DMS53 (cell line): ENCODE measurements at places on chromosomes 2 and 18.
A peak's percentile ranks its signal among the peaks of the same experiment; 100 is the strongest.

GRCh38 chr2:202541137-202541536 is 93.6 kb upstream of the FAM117B start:
- no peak for DNase-seq

DNA sequence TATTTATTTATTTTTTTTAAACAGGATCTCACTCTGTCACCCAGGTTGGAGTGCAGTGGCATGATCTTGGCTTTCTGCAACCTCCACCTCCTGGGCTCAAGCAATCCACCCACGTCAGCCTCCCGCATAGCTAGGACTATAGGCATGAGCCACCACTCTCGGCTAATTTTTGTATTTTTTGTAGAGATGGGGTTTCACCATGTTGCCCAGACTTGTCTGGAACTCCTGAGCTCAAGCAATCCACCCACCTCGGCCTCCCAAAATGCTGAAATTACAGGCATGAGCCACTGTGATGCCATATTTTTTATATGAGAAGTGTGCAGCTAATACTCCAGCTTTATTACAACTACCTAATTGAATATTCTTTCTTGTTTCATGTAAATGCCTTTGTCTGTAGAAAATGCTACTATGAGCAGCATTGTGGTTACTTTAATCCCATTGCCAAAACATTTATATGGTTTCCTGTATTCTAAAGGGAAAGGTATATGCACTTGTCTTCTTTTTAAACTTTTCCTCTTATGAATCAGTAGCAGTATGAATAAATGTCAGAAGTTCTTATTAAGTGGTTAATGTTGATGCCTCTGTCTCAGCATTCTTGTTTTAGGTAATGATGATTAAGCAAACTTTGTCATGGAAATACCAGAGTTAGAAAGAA is 9.5 kb upstream of the BCL2L11 start:
- DNase-seq, result no peak

DNA sequence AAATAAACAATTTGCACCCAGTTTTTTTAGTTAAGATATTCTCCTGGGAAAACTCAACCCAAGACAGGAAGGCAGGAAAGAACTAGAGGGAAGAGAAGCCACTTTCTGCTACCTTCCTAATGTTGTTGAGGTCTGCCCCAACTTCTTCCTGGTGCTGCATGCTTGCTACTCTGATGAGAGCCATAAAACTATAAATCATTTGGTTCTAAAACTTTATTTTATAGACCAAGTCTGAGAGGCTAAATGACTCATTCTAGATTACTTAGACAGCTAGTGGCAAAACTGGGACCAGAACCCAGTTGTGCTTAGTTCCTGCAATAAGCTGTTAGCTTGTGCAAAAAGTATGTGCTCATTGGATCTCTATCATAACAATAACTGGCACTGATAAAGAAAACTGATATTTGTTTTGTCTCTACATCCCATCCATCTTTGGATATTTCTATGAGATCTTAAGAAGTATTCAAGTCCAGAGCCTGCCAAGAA is 344.9 kb upstream of the SLC14A2 start:
- no peak for DNase-seq

GRCh38 chr2:19751631-19752030 is 150.2 kb downstream of the TTC32 start:
- DNase-seq, result no peak

GRCh38 chr2:212548455-212548819 is 9.8 kb upstream of the ERBB4 start:
- peak; percentile 54 for DNase-seq

- no peak for DNase-seq
Observed at GRCh38 chr2:178365116-178365515, 85.9 kb downstream of the PRKRA start.

GRCh38 chr2:239315308-239315707 is 85.5 kb downstream of the HDAC4 start:
- DNase-seq, result no peak

- no peak for DNase-seq
Observed at GRCh38 chr2:56127463-56128152, 56.2 kb upstream of the CCDC85A start.

DNA sequence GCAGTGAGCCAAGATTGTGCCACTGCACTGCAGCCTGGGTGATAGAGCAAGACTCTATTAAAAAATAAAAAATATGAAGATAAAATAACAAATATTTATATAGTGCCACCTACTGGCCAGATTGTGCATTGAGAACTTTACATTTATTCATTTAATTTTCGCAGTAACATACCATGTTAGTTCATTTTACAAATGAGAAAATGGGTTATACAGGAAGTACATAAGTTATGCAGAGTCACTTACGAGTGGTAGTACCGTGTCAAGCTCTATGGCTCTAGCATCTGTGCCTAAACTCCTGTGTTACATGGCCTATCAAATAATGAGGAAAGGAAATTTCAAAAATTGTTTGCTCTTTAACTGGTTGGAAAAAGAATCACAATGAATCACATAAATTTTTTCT is 27.9 kb downstream of the RIF1 start:
- peak; percentile 0 for DNase-seq

DNA sequence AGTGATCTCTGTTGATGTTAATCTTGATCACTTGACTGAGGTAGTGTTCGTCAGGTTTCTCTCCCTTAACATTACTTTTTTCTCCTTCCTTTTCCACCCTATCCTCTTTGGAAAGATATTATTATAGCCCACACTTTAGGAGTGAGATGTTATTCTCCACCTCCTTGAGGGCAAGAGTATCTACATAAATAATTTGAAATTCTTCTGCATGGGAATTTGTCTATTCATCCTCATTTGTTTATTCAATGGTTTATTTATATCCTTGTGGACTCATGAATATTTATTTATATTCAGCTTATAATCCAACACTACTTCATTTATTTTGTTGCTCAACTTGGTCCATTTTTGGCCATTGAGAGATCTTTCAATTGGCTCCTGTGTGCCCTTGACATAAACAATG is 750.4 kb downstream of the EPHA4 start:
- no peak for DNase-seq

- DNase-seq, result no peak
Observed at GRCh38 chr2:119679526-119679837, 481 bp downstream of the TMEM177 start.

DNA sequence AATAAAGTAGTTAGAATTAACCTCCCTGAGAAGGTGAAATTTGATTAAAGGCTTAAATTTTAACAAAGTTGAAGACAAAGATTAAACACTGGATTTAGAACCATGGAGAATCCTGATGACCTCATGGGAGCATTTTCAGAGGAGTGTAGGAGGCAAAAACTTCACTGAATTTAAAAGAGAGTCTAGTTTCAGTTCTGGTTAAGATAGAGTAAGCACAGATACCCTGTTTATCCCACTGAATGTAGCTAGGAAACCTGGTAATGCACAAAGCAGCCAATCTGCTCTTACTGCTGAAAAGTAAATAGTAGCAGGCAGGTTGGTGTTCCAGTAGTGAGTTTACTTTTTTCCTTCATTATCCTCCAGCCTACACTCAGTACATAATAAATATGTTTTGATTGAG is 654.9 kb upstream of the SYT4 start:
- DNase-seq, result peak; percentile 92

DNA sequence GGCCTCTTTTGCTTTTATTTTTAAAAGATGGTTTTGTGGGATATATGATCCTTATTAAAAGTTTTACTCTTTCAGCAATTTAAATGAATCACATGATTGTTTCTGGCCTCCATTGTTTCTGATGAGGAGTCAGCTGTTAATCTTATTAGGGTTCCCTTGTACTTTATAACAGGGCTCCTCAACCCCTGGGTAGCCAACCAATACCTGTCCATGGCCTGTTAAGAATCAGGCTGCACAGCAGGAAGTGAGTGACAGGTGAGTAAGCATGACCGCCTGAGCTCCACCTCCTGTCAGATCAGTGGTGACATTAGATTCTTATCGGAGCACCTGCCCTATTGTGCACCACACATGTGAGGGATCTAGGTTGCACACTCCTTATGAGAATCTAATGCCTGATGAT is 45.1 kb upstream of the FAM98A start:
- peak; percentile 72 for DNase-seq

DNA sequence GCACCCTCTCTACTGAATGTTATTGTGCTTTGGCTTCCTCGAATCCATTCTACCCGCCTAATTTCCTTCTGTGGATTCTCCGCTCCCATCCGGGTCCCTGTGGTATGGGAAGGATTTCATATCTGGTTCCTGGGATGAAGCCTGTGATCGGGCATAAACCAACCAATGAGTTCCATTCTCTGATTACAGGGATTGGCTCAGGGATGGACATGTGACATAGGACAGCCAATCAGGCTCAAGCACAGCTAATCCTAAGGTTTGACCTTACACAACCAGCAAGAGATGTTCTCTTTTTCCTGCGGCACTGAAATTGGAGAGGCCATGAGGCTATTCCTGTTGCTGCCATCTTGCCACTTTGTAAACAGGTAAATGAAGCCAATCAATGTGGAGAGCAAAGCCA is 168.1 kb upstream of the SMAD2 start:
- no peak for DNase-seq

GRCh38 chr2:36413218-36413617 is 57.6 kb downstream of the CRIM1 start:
- DNase-seq, result no peak

DNA sequence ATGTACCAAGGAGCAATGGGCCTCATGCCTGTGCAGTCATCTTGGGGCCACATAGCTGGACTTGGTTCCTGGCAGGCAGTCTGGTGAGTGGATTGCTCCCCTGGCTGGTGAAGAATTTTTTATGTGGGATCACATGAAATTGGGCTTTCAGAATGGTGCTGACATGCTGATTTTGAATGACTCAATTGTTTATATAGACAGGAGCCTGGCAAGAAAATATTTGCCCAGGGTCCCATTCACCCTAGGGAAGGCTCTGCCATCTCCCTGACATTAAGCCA is 266.9 kb downstream of the DYSF start:
- DNase-seq, result no peak

- no peak for DNase-seq
Observed at GRCh38 chr2:174202188-174202587, 46.1 kb downstream of the OLA1 start.

DNA sequence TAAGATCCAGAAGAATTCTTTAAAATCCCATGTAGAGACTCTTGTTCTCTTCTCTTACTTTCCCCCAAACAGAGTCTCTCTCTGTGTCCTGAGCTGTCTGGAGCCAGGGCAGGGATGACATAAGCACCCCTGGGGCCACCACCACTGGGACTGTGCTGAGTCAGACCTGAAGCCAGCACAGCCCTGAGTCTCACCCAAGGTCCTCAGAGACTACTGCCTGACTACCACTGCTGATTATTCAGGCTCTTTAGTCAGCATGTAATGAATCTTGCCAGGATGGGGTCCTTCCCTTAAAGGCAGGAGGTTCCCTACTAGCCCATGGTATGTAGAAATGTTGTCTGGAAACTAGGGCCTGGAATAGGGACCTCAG is 34.9 kb upstream of the DYNC1I2 start:
- DNase-seq, result no peak

DNA sequence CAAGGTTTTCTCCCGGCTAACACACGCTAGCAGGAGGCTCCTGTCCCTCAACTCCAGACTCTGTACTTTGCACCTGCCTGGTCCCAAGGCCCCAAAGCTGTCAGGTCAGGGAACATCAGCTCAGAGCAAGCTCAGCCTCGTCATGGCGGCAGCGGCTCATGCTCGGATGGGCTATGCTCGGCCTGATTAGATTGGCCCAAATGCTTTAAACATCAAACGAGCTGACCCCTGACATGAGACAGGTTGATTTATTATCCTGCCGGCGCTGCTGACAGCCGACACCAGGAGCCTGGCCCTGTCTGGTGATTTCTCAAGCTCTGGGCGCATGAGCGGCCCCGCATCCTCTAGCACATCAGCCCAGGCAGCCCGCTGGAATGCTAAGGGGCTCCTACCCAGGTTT is 436.4 kb downstream of the EIPR1 start:
- DNase-seq, result no peak

DNA sequence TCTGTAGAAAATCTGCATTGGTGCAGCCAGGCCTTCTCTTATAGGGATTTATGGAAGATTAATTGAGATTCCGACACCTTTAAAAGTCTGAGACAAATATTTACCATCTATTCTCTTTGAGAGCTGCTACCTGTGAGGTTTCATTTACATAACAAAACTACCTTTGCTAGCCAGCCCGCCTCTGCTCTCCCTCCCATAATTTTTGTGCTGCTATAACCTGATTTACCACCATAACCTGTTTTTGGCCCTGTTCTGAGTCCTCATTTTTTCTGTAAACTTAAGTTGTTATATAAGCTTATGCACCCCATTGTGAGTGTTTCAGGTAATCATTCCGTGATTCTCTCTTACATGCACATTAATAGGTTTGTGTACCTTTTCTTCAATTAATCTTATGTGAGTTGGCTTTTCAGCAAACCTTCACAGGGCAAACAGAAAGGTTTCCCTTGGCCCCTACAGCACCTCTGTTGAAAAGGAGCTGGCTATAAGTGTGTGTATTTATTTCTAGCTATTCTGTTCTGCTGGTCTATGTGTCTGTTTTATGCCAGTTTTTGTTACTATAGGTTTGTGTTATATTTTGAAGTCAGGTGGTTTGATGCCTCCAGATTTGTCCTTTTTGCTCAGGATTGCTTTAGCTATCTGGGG is 114.9 kb upstream of the XIRP2 start:
- peak; percentile 16 for DNase-seq

- no peak for DNase-seq
Observed at GRCh38 chr18:63147973-63148372, 171.6 kb downstream of the BCL2 start.

DNA sequence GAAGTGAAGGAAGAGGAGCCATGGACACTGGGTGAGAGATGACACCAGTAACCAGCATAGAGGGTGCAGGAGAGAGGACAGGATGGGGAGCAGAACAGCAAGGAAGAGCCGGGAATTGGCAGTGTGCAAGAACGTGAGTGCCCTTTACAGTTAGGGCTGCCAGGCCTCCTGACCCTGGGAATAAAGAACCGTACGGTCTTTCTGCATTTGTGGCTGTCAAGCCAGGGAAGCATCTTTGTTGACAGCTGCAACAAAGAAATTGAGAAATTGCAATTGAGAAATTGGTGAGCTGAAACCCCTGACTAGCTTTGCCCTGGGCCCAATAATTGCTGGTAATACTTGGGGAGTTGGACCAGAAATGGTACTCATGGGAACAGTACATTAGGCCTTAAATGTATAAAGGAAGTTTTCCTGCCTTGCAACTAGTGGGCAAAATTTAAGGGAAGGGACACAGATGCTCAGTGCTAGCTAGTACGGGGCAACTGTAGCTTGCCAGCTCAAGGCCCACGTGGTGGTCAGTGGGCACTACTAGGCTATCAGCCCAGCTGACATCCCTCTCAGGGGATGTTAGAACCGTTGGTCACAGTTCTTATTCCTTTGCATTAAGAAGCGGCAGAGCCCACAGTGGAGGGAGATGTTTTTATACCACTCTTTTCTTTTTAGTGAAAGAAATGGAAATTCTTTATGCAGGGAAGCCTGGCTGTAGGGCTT is 56.6 kb downstream of the KCTD18 start:
- DNase-seq, result no peak

- no peak for DNase-seq
Observed at GRCh38 chr2:12968399-12968798, 251.7 kb downstream of the TRIB2 start.

GRCh38 chr2:42315844-42316470 is 45.1 kb downstream of the COX7A2L start:
- no peak for DNase-seq

DNA sequence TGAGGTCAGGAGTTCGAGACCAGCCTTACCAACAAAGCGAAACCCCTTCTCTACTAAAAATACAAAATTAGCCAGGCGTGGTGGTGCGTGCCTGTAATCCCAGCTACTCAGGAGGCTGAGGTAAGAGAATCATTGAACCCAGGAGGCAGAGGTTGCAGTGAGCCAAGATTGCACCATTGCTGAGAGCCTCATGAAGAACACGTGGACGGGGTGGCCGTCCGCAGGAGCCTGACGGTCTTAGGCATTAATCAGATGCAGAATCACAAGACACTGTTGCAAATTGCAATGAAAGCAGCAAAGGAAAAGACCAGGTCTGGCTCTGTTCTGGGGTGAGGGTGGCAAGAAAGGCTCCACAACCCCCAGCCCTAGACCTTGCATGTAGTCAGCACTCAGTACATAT is 104.0 kb upstream of the SLC66A3 start:
- DNase-seq, result no peak
